ENCODE measurements at places on chromosomes 16 and 17. TPM values are rescaled to one million over a fixed set of nuclear protein-coding genes. Genes with fewer than 3 reads are reported as not detected.

CACNB1 gene
- total RNA-seq, result 15.7 TPM

MRM1 gene
- 4.3 TPM for total RNA-seq

CD19 gene
- total RNA-seq, result not detected

SMIM22 gene
- total RNA-seq, result 1.0 TPM

SULT1A2 gene
- 0.67 TPM for total RNA-seq

MEIOB gene
- total RNA-seq, result 0.17 TPM

CANT1 gene
- total RNA-seq, result 54.5 TPM

TBC1D28 gene
- not detected for total RNA-seq

ANKRD40CL gene
- total RNA-seq, result not detected

OR3A2 gene
- not detected for total RNA-seq

TAT gene
- not detected for total RNA-seq

ANKRD13B gene
- 10.0 TPM for total RNA-seq

DNAAF8 gene
- 0.71 TPM for total RNA-seq

SEPTIN12 gene
- total RNA-seq, result not detected

CFAP119 gene
- total RNA-seq, result 1.5 TPM

Measured in mammary epithelial cell (primary cell).